ENCODE measurements at places on chromosomes 1 and 21.

DNA sequence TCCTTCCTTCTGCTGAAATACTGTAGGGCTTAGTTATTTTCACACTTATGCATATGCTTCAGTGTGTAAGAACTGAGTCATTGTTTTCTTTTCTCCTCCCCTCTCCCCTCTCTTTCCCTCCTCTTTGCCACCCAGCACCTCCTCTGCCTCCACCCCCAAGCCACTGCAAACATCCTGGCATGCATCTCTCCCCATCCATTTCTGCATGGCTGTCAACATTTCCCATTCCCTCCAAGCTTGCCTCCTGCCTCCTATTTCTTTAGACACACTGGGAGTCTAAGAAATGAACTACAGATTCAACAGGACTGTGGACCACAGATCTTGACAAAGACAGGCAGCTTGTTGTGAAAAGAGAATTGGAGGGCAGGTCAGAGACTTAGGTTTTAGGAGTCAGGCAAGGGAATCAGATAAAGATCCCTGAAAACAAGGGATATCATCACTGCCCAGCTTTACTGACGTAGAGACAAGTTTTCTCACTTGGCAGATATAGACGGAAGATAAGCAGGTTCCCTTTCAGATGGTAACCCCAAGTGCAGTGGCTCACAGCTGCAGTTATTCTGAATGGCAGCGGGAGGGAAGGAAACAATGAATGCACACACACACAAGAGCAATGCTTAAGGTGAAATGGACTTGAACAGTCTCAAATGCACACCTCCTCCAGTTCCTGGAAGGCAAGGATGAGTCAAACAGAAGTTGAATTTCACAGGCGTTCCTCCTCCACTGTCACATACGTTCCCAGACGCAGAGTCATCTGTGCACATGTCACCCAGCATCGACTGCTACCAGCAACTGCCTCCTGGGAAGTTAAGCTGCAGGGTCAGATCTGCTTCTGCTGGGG, 56.1 kb downstream of the HIVEP3 start:
- peak; percentile 57 for DNase-seq

DNA sequence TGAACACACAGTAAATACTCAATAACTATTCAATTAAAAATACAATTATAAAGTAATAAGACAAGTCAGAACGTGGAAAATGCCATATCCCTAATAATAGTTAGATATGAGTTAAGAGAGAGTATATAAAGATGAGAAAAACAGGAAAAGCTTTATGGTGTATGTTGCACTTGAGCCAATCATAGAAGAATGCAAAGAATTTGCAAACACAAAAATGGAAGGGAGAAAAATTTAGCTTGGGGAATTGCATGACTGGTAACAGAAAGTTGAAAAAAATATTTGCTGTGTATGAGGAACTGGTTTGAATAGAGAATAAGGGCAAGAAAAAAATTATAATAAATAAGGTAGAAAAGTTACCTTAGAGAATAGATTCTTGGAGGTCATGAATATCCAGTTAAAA, 739.6 kb upstream of the CXADR start:
- no peak for DNase-seq

- no peak for DNase-seq
Measured at GRCh38 chr1:245288796-245289195, 134.0 kb downstream of the KIF26B start.

GRCh38 chr1:52534928-52535764, 17.7 kb downstream of the TUT4 start:
- DNase-seq = no peak

- no peak for DNase-seq
Measured at GRCh38 chr21:42703136-42703908, 49.9 kb downstream of the PDE9A start.

DNA sequence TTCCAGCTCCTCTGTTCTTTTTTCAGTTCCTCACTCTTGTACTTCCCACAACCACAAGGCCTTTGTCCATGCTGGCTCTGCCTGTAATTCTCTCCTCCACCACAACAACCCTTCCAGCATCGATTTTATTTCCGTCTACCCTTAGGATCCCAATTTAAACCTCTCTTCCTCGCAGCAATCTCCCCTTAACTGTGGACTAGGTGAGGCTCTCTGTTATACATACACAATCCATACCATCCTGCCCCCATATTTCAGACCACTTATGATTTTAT, 90.4 kb upstream of the ZC3H11B start:
- DNase-seq = no peak

DNA sequence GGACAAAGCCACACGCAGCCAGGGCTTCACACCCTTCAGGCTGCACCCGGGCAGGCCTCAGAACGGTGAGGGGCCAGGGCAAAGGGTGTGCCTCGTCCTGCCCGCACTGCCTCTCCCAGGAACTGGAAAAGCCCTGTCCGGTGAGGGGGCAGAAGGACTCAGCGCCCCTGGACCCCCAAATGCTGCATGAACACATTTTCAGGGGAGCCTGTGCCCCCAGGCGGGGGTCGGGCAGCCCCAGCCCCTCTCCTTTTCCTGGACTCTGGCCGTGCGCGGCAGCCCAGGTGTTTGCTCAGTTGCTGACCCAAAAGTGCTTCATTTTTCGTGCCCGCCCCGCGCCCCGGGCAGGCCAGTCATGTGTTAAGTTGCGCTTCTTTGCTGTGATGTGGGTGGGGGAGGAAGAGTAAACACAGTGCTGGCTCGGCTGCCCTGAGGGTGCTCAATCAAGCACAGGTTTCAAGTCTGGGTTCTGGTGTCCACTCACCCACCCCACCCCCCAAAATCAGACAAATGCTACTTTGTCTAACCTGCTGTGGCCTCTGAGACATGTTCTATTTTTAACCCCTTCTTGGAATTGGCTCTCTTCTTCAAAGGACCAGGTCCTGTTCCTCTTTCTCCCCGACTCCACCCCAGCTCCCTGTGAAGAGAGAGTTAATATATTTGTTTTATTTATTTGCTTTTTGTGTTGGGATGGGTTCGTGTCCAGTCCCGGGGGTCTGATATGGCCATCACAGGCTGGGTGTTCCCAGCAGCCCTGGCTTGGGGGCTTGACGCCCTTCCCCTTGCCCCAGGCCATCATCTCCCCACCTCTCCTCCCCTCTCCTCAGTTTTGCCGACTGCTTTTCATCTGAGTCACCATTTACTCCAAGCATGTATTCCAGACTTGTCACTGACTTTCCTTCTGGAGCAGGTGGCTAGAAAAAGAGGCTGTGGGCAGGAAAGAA, 8.1 kb downstream of the PSRC1 start:
- no peak for DNase-seq

DNA sequence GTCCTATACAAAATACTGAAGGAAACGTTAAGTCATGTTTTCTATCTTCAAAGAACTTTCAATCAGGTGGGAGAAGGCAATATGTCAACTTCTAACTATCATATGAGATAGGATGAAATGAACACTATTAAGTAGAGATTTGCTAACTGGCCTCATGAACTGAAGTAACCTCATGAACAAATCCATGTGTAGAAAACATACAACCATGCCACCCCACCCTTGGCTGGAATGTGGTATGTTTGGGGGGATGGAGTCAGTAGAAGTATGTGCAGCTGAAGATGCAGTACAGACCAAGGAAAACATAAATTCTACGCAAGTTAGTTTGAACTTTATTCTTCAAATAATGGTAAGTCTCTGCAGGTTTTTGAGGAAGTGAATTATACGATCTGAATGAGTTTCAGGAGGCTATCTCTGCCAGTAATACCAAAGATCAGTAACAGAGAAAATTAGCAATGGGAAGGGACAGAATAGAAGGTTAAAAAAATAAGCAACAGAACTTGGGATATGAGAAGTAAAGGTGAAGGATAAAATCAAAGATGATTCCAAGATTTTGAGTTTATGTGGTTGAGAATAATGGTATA, 4.5 kb downstream of the TRMT1L start:
- no peak for DNase-seq

DNA sequence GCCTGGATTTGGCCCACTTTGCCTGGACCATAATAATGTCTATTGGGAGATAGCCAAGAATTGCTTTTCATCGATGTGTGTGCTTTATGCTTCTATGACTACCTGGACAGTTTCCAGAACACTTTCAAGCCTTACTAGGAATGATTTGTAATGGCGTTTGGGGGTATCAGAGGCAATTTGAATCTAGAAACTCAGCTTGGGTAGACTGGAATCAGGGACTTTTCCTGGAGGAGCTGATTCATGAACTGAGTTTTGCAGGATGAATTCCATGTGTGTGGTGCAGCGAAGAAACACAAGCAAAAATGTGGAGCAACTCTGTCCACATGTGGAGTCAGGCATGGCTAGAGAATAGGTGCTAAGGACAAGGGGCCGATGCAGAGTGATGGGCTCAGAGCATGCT, 11.9 kb upstream of the TMEM61 start:
- no peak for DNase-seq

GRCh38 chr21:18170829-18171228, 73.8 kb upstream of the CHODL start:
- DNase-seq = no peak

DNA sequence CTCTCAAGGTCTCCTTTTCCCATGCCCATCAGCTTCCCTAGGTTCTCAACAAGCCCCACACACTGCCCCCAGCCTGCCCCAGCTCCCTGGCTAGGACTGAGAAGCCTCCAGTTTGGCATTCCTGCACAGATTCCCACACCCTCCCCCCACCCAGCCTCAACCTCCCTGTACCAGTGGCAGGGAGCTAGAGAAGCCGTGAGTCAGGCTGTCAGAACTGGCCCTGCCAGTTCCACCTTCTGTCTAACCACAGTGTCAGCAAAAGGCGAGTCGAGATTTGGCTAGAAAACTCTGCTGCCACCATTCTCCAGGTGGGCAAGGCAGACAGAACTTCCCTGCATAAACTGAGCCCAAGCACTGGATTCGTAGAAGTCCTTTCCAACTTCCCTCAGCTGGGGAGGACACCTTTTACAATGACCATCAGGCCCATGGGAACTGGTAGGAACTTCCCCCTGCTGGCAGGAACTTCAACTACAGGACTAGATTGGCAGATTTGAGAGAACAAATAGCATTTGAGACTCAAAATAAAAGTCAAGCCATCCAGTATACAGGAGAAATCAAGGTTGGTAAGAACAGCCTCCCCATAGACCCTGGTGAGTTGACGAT, 31.0 kb downstream of the TNNT2 start:
- no peak for DNase-seq

DNA sequence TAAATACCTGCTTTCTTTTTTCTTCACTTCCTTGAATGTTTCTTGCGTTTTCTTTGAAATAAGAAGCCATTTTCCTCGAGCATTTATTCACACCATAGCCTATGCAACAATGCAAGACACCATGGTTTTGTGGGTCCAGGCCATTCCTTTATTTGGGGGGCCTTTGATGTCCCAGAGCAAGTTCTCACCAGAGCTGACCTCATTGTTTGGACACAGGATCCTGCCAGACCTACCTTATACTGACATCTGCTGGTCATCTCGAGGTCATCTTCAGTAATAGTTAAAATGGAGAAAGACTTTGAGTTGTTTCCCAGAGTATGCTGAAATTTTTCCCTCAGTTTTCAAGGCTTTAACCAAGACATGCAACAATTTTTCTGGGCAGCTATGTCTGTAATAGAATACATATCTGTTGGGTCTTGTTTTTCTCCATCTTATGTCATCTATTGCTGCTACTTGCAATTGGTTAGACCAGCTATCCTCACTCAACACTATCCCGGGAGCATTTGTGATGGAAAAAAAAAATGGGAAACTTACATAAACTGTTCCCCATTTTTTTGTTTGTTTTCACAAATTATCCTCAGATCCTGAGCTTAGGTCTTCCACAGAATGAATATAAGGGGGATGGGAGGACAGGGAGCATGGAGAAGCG, 34.0 kb upstream of the BACE2 start:
- DNase-seq = no peak

- DNase-seq = no peak
Measured at GRCh38 chr1:165047994-165048393, 308.5 kb downstream of the LMX1A start.

Data from stimulated activated CD4-positive, alpha-beta T cell treated with anti-CD3 and anti-CD28 coated beads, TNF-alpha, amount 100 ng/mL, for 24 hours (primary cell).